ENCODE measurements at places on chromosomes 1 and 21.

DNA sequence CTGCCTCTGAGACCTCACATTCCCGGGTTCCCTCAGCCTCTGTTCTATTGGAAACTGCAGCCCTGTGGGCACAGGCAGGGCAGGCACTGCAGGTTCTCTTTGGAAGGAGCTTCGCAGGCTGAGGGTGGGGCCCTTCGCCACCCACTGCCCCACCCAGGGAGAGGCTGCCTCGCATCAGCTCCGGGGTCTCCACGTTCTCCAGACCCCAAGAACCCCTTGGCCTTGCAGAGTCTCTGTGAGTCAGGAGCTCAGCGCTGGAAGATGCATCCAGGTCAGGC, 8.6 kb upstream of the C1orf159 start:
- no peak for DNase-seq

GRCh38 chr1:93844262-93845045, 34.6 kb downstream of the DNTTIP2 start:
- DNase-seq: no peak

DNA sequence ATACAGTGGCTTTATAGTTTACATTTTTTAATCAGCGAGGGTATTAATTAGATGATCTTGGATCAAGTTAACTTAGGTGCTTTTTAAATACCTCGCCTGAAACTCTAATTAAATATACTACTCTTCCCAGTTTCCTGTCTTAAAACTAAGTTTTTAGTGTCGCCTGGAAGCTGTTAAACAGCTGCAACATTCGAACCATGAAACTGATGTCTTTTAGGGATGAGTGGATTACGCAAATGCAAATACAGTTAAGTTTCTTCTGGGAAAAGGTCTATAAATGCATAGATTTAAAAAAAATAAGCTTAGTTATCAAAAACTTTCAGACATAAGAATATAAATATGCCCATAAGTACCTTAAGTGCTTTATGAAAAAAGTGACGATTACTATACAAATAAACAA, 228.3 kb downstream of the PTPRC start:
- no peak for DNase-seq

DNA sequence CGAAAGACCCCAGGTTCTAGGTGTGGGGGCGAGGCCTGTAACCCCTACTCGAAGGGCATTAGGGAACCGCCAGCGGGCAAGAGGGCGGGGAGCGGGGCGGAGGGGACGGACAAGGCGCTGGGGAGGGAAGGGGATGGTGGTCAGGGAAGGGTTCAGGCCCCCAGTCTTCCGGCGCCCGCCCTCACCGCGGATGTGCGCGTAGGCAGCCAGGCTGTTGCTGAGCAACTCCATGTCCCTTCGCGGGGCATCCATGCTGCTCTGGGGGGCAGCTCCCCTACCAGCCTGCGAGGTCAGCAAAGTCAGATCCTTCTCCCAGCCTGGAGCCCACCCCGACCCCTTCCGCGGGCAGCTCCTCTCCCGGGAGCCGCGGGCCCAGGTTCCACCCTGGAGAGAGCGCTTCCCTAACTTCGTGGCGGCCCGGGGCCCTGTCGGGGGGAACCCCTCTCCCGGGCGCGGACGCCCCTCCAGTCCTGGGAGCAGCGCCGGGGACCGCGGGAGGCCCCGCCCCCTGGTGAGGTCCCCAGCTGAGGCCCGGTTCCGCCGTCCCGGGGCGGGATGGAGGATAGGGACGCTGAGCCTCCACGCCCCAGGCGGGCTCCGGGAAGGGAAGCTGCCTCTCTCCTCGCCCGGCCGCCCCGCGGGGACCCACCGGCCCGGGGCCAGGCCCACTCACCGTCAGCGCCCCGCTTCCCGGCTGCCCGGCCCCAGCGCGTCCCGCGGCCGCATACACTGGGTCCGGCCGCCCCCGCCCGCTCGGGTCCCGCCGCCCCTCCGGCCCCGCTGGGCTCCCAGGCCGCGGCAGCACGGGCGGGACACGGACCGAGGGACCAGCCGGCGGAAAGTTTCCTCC, 434 bp downstream of the EVA1B start:
- DNase-seq: no peak

- peak; percentile 40 for DNase-seq
These were observed 92.4 kb downstream of the KCNJ15 start for GRCh38 chr21:38349111-38349746.

- DNase-seq: no peak
These were observed 482 bp downstream of the TM2D1 start for GRCh38 chr1:61724506-61724812.

DNA sequence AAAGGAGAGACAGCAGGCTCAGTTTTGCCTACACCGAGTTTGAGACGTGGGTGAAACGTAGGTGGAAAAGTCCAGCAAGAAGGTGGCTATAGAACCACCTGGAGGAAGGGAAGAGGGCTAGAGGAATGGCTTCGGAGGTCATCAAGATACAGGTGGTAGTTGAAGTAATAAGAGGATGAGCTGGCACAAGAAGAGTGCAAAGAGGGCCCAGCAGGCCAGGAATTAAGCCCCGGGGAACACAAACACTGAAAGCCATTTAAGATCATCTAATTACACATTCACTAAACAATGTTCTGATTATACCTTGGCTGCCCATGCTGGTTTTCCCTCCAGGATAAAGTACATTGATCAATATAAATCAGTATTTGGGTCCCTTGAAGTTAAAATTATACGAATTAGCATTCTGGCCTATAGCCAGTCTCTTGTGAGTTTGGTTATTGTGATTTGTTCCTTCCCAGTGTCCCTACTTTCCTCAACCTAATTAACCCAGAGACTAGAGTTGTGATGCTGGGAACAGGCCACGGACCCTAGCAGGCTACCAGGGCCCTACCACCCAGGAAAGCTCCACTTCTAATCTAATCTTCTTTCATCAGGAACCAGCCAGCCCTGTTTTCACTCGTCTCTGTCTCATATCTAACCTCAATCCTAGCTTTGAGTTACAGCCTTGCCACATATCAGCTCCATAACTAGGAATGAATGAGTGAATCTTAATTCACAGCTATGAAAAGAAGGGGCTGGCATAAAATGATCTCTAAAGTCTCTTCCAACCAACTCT, 26.4 kb upstream of the PPP1R15B start:
- no peak for DNase-seq

GRCh38 chr1:76705560-76705959, 161.7 kb upstream of the ST6GALNAC5 start:
- DNase-seq: no peak

DNA sequence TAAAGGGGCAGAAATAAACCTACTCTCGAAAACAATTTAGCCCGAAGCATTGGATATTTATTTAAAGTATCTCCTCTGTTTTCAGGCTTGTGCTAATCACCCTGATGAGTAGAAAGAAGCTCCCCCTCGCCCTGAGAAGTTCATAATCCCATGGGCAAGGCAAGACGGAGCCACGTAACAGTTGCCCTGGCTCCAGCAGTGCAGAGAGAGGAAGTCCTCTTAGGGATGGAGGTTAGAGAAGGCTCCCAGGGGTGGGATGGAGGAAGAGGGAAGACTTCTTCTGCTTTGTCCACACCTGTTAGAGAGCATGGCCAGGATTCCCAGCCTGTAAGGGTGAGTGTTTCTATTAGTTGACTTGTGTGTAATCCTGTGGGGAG, 3.4 kb upstream of the GPR25 start:
- no peak for DNase-seq

GRCh38 chr1:25460020-25460419, 29.3 kb downstream of the MACO1 start:
- no peak for DNase-seq
